Nephron progenitor cell (in vitro differentiated cells): ENCODE measurements at places on chromosomes 1 and 21.

- no peak for DNase-seq
These were observed 543.3 kb downstream of the DPYD start for GRCh38 chr1:97377432-97378034.

- peak; percentile 20 for DNase-seq
These were observed 59.3 kb upstream of the PPP2R5A start for GRCh38 chr1:212225871-212226302.

GRCh38 chr1:163082971-163083370, 13.8 kb downstream of the RGS4 start:
- no peak for DNase-seq

DNA sequence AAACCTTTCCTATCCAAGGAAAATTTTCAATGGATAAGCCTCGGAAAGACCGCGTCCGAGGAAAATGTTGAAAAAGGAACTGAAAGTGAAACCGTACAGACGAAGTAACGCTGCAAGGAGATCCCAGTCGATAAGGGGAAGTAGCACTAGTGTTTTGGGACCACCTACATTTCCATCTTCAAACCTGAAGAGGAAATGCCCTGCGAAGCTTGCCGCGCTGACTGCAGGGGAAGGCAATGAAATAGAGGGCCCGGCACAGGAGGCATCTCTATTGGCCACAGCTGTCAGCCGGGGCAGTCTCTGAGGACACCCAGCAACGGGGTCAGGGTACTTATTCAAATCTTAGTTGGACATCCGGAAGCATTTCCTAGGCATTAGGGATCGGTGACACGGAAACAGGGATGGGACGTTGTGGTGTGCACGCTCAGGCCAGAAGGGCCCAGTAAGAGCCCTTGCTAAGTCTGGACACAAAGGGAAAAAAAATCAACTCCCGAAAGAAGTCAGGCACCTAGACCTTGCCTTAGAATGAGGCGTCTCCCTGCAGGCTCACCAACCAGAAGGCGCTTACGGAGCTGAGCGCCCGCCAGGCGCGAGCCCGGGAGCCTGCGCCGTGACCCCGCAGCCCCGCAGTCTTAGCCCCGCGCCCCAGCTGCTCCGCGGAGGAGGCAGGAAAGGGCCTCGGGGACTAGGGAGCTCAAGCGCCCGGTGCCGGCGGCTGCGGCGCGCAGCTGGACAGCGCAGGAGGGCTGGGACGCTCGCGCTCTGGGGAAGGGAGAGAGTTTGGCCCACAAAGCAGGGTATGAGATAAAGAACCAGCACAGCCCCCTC, 655 bp downstream of the USF1 start:
- peak; percentile 62 for DNase-seq

DNA sequence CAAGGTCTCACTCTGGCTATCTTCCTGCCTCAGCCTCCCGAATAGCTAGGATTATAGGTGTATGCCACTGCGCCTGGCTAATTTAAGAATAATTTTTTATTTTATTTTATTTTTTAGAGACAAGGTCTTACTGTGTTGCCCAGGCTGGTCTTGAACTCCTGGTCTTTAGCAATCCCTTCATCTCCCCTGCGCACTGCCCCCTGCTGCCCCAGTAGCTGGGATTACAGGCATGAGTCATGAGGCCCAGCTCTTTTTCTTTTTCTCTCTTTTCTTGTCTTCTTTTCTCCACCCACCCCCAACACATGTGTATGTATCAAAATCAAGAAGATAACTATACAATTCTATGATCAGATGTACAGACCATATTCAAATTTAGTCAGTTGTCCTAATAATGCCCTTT, 87.2 kb downstream of the PEX14 start:
- no peak for DNase-seq

DNA sequence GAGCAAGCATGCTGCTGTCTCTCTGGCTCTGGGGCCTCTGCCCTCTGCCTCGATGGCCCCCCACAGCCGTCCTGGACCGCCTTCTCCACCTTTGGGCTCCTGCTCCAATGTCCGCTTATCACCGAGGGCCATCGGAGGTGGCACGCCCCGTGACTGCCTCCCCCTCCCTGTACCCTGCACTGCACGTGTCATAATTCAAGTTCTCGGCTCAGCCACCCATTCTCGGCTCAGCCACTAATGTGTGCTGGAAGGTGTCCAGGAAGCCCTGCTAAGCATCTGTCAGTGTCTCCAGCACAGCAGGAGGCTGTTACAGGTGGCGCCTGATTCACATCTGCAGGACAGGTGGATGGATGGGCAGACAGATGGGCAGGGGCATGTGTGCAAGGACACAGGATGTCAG, 45.5 kb downstream of the TP73 start:
- DNase-seq = no peak

- no peak for DNase-seq
These were observed 35.5 kb downstream of the SYF2 start for GRCh38 chr1:25196830-25197229.

DNA sequence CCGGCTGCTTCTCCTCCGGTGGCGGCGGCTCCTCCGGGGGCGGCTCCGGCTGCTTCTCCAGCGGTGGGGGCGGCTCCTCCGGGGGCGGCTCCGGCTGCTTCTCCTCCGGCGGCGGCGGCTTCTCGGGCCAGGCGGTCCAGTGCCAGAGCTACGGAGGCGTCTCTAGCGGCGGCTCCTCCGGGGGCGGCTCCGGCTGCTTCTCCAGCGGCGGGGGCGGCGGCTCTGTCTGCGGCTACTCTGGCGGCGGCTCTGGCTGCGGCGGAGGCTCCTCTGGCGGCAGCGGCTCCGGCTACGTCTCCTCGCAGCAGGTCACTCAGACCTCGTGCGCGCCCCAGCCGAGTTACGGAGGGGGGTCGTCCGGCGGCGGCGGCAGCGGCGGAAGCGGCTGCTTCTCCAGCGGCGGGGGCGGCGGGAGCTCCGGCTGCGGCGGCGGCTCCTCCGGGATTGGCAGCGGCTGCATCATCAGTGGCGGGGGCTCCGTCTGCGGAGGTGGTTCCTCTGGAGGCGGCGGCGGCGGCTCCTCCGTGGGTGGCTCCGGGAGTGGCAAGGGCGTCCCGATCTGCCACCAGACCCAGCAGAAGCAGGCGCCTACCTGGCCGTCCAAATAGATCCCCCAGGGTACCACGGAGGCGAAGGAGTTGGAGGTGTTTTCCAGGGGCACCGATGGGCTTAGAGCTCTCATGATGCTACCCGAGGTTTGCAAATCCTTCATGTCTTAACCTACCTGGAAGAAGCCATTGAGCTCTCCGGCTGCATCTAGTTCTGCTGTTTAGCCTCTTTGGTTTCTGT, 2.0 kb downstream of the LORICRIN start:
- DNase-seq = peak; percentile 77

GRCh38 chr1:118928739-118929554, 59.2 kb downstream of the TBX15 start:
- DNase-seq = peak; percentile 70

GRCh38 chr1:207851696-207852095, 59.2 kb downstream of the CD34 start:
- no peak for DNase-seq

- no peak for DNase-seq
These were observed 216.9 kb upstream of the TMPRSS15 start for GRCh38 chr21:18620436-18620835.

- DNase-seq = no peak
These were observed 11.3 kb downstream of the LY9 start for GRCh38 chr1:160807247-160807646.

- no peak for DNase-seq
These were observed 8.9 kb downstream of the LRRC8C start for GRCh38 chr1:89641781-89642180.

DNA sequence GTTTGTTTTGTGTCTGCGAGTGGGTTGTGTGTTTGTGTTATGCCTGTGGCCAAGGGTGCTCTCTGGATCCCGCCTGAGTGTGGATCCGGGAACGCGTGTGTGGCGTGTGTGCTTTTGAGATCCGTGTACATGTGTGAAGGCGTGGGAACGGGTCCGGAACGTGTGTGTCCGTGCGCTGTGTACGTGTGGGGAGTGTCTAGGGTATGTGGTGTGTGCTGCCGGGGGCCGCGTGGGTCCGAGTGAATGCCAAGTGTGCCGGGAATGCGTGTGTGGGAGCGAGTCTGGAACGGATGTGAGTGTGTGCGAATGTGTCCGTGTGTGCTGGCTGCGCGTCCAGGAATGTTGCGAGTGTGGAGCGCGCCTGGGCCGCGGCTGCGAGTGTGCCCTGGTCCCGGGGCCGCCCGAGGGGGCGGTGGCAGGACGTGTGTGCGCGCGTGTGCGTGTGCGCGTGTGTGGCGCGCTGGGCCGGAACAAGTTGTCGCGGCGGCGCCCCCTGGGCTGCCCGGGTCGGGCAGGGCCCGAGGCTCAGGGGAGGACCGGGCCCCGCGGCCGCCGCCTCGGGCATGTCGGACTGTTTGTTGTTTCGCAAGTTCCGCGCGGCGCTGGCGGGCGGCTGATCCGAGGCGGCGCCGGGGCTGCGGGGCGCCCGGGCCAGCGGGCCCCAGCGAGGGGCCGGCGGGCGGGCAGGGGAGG, 953 bp downstream of the PTPRU start:
- peak; percentile 74 for DNase-seq
